ENCODE measurements at places on chromosomes 3 and 15.

DNA sequence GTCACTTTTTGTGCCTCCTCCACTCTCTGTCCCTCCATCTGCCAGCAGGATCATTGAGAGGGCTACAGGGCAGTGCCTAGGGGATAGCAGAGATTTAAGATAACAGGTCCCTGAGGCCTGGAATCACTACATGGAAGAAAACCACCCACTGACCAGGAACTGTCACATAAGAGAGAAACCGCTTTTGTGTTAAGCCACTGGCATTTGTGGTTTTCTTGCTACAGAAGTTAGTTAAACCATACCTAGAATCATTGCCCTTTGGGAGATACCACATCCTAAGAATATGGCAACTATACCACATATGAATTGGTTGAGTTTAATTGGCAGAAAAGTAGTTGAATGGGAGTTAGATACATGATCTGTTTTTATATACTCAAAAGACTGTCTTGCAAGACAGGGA is 112.8 kb upstream of the LPP start:
- no peak for DNase-seq

- DNase-seq = no peak
These were observed 300.0 kb downstream of the CADM2 start for GRCh38 chr3:85258819-85259218.

- no peak for DNase-seq
These were observed 35.2 kb downstream of the CMSS1 start for GRCh38 chr3:99852851-99853250.

DNA sequence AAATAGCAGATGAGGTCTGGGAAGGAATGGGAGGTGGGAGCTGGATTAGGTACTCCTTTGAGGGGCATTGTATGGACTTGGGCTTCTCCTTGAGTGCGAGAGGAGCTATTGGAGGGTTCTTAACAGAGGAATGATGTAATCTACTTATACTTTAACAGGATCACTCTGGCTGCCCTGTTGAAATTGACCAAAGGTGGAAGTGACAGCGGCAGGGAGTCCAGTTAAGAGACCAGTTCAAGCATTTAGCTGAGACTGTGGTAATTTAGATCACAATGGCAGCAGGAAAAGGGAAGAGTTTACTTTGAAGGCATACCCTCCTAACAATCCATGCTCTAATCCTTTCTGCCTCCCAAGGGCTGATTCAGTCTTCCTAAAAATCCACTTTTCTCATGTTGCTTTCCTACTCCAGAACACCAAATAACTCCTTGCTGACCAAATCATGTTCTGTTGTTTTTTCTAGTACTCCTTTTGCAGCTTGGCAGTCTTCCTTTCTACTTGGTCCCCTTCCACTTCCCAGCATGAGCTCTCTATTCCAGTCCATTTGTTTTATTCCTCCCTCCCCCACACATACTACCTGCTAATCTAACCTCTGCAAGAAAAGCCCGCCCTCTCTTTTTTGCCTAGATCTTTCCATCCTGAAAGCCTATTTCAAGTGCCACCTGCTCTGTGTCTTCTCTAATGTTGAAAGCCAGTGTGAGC is 139.4 kb downstream of the NECTIN3 start:
- no peak for DNase-seq

- DNase-seq = no peak
These were observed 307.4 kb upstream of the COL8A1 start for GRCh38 chr3:99330924-99331532.

GRCh38 chr15:83813682-83814081 is 159.8 kb downstream of the ADAMTSL3 start:
- no peak for DNase-seq

DNA sequence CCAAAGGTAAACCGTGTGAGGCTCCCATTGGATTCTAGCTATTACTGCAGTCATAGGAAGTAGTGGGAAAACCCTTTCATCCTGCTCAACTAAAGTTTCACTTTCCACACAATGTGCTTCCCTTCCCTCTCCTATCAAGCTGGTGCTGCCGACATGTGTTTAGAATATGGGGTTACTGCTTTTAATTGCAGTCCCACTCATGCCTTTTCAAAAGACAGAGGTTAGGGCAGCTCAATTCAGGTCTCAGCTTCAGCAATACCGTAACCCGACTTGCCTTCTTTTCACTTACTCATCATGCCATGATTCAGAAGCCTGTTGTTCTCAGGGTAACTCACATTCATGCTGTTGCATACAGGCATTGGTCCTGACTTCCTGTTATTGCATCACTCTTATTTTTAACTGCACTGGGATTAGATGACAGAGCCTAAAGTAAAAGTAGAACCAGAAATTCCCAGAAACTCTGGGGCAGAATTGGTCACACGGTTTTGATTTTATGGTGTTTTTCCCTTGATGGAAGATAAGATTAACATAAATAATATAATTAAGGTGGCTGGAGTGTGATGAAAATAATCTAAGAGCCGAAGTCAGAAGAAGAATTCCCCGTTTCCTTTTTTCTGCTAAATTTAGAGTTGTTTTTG is 45.7 kb downstream of the C2CD4B start:
- DNase-seq = no peak

GRCh38 chr3:13324835-13325501 is 95.2 kb downstream of the NUP210 start:
- DNase-seq = no peak

DNA sequence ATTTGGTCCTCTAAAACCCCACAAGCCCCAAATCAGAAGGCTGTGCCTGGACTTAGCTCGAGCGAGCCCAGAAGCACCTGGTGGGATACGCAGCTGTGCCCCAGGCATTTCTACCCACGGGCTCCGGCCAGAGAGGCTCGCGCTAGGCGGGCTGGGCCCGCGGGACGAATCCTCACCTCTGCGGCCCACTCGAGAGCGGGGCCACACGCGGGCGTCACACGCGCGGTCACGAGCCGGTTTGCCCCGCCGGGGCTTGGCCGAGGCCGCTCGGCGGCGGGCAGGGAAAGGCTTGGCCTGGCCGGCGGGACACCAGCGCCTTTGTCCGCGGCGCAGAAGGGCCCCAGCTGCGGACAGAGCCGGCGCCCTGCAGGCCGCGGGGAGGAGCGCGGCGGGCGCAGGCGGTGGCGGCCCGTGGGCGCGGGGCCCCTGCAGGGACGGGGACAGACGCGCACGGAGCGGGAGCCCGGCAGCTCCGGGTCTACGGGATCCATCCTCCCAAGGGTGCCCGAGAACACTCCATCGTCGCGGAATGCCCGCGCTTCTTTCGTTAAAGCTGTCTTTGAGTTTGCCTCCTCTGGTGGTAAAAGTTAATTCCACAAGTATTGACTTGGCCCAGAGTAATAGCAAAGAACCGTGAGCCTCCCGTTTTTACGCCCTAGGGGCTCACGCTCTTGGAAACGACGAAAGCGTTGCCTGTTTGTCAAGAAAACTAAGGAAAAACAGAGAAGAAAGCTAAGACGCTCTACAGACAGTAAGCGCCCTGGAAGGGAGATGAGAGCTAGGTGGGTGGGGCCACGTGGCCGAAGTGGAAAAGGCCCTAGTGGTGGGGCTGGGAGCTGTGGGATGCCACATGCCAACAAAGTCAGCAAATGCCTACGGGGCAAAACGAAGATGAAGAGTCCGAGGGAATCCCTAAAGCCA is 26.4 kb downstream of the TYRO3 start:
- peak; percentile 17 for DNase-seq

Measured in memory B cell (primary cell).